ENCODE measurements at places on chromosomes 12 and 14. TPM values are rescaled to one million over a fixed set of nuclear protein-coding genes. Genes with fewer than 3 reads are reported as not detected.

DNA sequence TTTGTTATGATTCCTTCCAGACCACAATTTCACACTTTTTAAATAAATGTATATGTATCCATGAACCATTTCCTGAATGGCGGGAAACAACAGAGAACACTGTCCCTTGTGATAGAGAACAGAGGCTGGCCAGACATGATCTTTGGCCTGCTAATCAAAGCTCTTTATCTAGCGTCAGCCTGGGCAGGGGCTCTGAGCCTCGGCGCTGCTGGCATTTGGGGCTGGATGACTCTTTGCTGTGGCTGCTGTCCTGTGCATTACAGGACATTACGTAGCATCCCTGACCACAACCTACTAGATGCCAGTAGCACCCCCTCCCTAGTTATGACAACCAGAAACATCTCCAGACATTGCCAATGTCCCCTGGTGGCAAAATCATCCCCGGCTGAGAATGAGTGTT, 77.7 kb downstream of the DNAH10 start:
- H3K4me3 ChIP-seq, result no peak overlapping the region
- no peaks in the 10 kb centered on the region for H3K4me1 ChIP-seq
- H3K27ac ChIP-seq, result no peak overlapping the region
- no peaks in the 10 kb centered on the region for H3K27me3 ChIP-seq
- DNase-seq, result no peak
- H3K36me3 ChIP-seq, result no peaks in the 10 kb centered on the region

- no peak overlapping the region for H3K4me3 ChIP-seq
- peaks cover 13% of the 10 kb centered on the region for H3K4me1 ChIP-seq
Measured at GRCh38 chr14:89025561-89026236, 201.2 kb downstream of the TTC8 start.

Gene LRRC43
- not detected for polyA plus RNA-seq

DNA sequence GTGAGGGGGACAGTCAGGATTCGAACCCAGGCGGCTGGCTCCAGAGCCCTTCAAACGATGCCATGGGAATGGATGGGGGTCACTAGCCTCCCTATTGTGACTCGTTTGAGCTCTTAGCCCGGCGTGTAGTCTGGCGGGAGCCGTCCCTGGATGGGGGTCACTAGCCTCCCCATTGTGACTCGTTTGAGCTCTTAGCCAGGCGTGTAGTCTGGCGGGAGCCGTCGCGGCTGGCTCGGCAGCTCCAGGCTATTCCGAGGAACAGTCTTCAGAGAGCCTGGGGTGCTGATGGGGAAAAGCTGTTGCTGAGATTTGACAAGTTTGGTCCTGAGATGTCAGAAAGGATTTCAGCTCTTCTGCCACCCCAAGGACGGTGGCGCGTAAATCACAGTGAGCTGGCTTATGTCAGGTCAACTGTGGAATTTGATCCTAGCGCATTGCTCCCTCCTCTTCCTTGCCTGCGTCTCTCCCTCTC, 58.3 kb downstream of the CALM1 start:
- no peaks in the 10 kb centered on the region for H3K36me3 ChIP-seq
- no peak overlapping the region for H3K27ac ChIP-seq
- no peaks in the 10 kb centered on the region for H3K27me3 ChIP-seq

- H3K4me1 ChIP-seq, result peaks cover 8% of the 10 kb centered on the region
- H3K36me3 ChIP-seq, result no peaks in the 10 kb centered on the region
- H3K4me3 ChIP-seq, result no peak overlapping the region
- DNase-seq, result no peak
Measured at GRCh38 chr12:63814146-63814772, 30.2 kb upstream of the SRGAP1 start.

GRCh38 chr14:75835156-75835725, 146.6 kb downstream of the TGFB3 start:
- H3K4me3 ChIP-seq, result no peak overlapping the region
- H3K4me1 ChIP-seq, result no peaks in the 10 kb centered on the region
- DNase-seq, result no peak
- no peaks in the 10 kb centered on the region for H3K27me3 ChIP-seq

DNA sequence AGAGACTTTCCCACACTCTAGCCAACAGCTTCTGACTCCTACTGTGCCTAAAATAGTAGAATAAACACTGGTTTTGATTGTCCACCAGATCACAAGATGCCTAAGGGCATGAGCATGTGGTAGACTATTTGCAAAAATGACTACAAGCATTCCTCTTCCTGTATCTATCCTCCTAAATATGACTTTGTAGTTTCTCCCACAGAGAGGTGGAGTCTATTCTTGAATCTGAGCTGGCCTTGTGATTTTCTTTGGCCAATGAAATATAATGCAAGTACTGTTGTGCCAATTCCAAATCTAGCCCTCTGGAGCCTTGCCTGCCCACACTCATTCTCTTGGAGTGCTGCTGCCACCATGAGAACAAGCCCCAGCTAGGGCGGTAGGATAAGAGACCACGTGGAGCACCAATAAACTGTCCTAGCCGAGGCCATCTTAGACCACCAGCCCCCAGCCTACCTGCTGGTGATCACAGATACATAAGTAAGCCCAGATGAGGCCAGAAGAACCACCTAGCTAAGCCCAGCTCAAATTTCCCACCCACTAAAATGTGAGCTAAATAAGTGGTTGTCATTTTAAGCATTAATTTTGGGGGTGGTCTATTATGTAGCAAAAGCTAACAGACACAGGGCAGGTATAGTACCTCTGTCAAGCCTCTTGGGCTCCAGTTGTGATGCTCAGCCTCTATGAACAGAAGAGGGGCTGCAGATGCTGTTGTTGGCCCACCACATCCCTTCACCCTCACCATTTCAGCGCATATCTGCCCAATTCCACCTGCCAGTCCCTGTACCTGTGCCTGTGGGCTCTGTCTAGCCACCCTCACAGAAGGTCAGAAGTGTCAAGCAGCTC, 17.9 kb downstream of the ZFP36L1 start:
- no peaks in the 10 kb centered on the region for H3K27me3 ChIP-seq
- H3K4me1 ChIP-seq, result peaks cover 10% of the 10 kb centered on the region
- no peak for DNase-seq
- no peak overlapping the region for H3K27ac ChIP-seq

DNA sequence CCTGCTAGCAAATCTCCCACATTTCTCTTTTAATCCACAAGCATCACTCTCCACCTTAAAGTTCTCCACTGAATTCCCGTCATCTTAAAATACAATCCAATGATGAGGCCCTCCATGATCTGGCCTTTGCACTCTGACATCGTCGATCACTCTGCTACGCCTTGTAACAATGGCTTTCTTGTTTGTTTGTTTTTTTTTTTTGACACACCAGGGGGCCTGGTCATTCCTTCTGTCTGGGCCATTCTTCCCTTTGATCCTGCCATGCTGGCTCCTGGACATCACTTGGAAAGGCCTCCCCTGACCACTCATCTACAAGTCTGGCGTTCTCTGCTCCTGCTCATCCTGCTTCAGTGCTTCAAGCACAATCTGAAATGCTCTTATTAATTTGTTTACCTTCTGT, 233.5 kb downstream of the PPM1H start:
- no peaks in the 10 kb centered on the region for H3K4me1 ChIP-seq
- no peak for DNase-seq
- no peak overlapping the region for H3K27ac ChIP-seq
- no peaks in the 10 kb centered on the region for H3K36me3 ChIP-seq
- no peak overlapping the region for H3K4me3 ChIP-seq
- H3K27me3 ChIP-seq, result no peaks in the 10 kb centered on the region

GRCh38 chr12:11016937-11017336, 5.5 kb downstream of the TAS2R19 start:
- DNase-seq, result no peak
- H3K36me3 ChIP-seq, result peaks cover 2% of the 10 kb centered on the region
- no peak overlapping the region for H3K4me3 ChIP-seq
- H3K4me1 ChIP-seq, result no peaks in the 10 kb centered on the region
- no peaks in the 10 kb centered on the region for H3K27me3 ChIP-seq

Gene MYBPC1
- polyA plus RNA-seq, result not detected

GRCh38 chr14:63470962-63471793, 72.0 kb downstream of the PPP2R5E start:
- H3K4me3 ChIP-seq, result no peak overlapping the region
- no peak overlapping the region for H3K27ac ChIP-seq
- no peaks in the 10 kb centered on the region for H3K27me3 ChIP-seq
- no peaks in the 10 kb centered on the region for H3K36me3 ChIP-seq

- no peak for DNase-seq
- H3K4me3 ChIP-seq, result no peak overlapping the region
Measured at GRCh38 chr14:102094101-102094500, 7.3 kb upstream of the HSP90AA1 start.

Gene CEP290
- 6.4 TPM for polyA plus RNA-seq

DNA sequence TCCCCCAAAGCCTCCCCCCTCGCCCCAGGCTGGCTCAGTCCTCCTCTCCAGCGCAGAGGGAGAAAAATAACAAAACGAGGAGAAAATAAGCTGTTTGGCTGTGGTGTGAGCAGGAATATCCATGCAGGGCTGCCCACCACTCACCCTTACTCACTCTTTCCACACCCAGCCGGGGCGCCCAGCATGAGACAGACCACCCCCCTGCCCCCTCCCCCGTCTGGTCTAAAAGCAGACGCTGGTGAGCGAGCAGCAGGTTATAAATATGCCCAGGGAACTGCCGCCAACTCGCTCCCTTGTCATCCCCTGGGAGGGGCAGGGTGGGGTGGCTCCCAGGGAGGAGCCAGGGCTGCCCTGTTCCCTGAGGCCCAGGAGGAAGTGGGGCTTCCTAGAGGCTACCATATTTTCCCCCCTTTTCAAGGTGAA, 7.4 kb downstream of the WNT1 start:
- H3K27ac ChIP-seq, result no peak overlapping the region
- no peaks in the 10 kb centered on the region for H3K36me3 ChIP-seq
- H3K4me3 ChIP-seq, result no peak overlapping the region
- peaks cover 19% of the 10 kb centered on the region for H3K4me1 ChIP-seq
- peaks cover 31% of the 10 kb centered on the region for H3K27me3 ChIP-seq

- no peaks in the 10 kb centered on the region for H3K4me1 ChIP-seq
- no peaks in the 10 kb centered on the region for H3K27me3 ChIP-seq
Measured at GRCh38 chr12:91349476-91349875, 166.9 kb upstream of the DCN start.

GRCh38 chr14:101509730-101510371, 51.4 kb upstream of the DIO3 start:
- H3K4me3 ChIP-seq, result no peak overlapping the region
- H3K36me3 ChIP-seq, result no peaks in the 10 kb centered on the region
- H3K27ac ChIP-seq, result no peak overlapping the region
- no peaks in the 10 kb centered on the region for H3K27me3 ChIP-seq
- no peaks in the 10 kb centered on the region for H3K4me1 ChIP-seq

GRCh38 chr14:67551940-67552339, 18.9 kb downstream of the PLEKHH1 start:
- no peak for DNase-seq
- H3K36me3 ChIP-seq, result no peaks in the 10 kb centered on the region
- no peaks in the 10 kb centered on the region for H3K4me1 ChIP-seq
- H3K27ac ChIP-seq, result no peak overlapping the region

DNA sequence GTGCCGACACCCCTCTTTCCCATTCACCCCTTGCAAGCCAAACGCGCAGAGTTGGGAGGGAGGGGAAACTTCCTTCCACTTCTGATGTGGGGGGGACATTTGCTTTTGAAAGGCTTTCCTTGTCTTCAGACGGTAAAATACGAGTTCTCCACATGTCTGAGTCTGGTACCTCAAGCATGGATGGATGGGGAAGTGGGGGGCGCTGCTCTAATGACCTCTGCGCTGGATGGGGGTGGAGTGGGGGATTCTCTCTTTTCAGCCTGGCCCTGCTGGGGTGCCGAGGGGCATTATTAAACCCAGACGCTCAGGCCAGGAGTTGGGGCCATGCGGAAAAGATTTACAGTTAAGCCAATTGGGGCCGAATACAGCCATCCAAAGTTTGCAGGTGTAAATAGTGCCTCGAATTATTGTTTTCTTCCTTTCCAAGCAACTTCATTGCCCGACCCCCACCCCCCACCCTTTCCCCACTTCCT, 9.1 kb upstream of the TBX3 start:
- H3K36me3 ChIP-seq, result no peaks in the 10 kb centered on the region
- DNase-seq, result no peak
- H3K4me3 ChIP-seq, result no peak overlapping the region
- no peak overlapping the region for H3K27ac ChIP-seq
- H3K27me3 ChIP-seq, result no peaks in the 10 kb centered on the region

Gene AMIGO2
- polyA plus RNA-seq, result 7.6 TPM

- no peak within 1 kb of the TSS for H3K27ac ChIP-seq
- H3K4me3 ChIP-seq, result peak within 1 kb of the TSS; percentile 24
- H3K27me3 ChIP-seq, result peaks cover 13% of the 10 kb centered on the region
- H3K36me3 ChIP-seq, result no peaks in the 10 kb centered on the region
- DNase-seq, result peak; percentile 74
Measured at GRCh38 chr12:113135178-113136127, at the start of gene RASAL1. Gene RASAL1, minus strand, starts transcription at chr12:113135761. Its CDS starts 299 bp downstream, at chr12:113135462.

GRCh38 chr14:21267431-21267845, 1.8 kb downstream of the HNRNPC start:
- H3K36me3 ChIP-seq, result peaks cover 11% of the 10 kb centered on the region
- DNase-seq, result peak; percentile 24
- H3K4me3 ChIP-seq, result peak overlapping the region; percentile 71
- H3K4me1 ChIP-seq, result peaks cover 55% of the 10 kb centered on the region

GRCh38 chr14:76964695-76965094, 63.8 kb downstream of the IRF2BPL start:
- H3K36me3 ChIP-seq, result no peaks in the 10 kb centered on the region
- peaks cover 31% of the 10 kb centered on the region for H3K4me1 ChIP-seq
- H3K4me3 ChIP-seq, result no peak overlapping the region

Gene ACRBP
- 10.7 TPM for polyA plus RNA-seq

DNA sequence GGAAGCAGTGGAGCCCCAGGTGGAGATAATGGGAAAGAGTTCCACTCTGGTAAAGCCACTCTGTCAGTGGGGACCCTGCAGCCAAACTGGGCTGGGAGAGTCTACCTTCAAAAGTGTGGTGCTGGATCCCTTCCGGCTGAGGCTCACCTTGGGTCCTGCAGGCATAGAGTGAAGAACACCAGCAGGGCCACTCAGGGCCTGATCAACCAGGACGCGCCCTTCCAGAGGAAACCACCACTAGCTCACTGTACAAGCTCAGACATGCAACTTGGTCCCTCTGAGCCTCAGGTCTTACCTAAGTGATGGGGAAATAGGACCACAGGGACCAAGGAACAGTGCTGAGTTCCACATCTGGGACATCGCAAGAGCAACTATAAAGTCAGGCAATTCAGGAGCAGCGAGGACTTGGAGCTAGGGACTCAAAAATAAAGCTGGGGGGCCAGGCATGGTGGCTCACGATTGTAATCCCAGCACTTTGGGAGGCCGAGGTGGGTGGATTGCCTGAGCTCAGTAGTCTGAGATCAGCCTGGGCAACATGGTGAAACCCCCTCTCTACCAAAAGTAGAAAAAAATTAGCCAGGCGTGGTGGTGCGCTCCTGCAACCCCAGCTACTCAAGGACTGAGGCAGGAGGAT, 5.9 kb upstream of the PRPH start:
- H3K4me3 ChIP-seq, result no peak overlapping the region
- H3K36me3 ChIP-seq, result no peaks in the 10 kb centered on the region
- DNase-seq, result no peak
- H3K27me3 ChIP-seq, result peaks cover 32% of the 10 kb centered on the region

- H3K4me3 ChIP-seq, result no peak overlapping the region
- H3K36me3 ChIP-seq, result no peaks in the 10 kb centered on the region
- H3K4me1 ChIP-seq, result no peaks in the 10 kb centered on the region
Measured at GRCh38 chr12:100672075-100672592, 98.7 kb downstream of the GAS2L3 start.

Measured in B cell (primary cell).